Uterine smooth muscle cell (primary cell): ENCODE measurements at places on chromosomes 13 and 19. TPM values are rescaled to one million over a fixed set of nuclear protein-coding genes. Genes with fewer than 3 reads are reported as not detected.

CEBPA gene
- 0.11 and 0.25 TPM in 2 replicates for total RNA-seq

AMER2 gene
- total RNA-seq = under 0.01 TPM in 1 of 2 replicates, not detected in the other

KCNC3 gene
- total RNA-seq = not detected in 2 replicates

AP2S1 gene
- 124 and 142 TPM in 2 replicates for total RNA-seq

TRPM4 gene
- 10.2 and 17.1 TPM in 2 replicates for total RNA-seq

CD22 gene
- 0.25 and 0.55 TPM in 2 replicates for total RNA-seq

CARS2 gene
- total RNA-seq = 108 and 157 TPM in 2 replicates

PSG7 gene
- total RNA-seq = not detected in 2 replicates

OR7C1 gene
- total RNA-seq = not detected in 2 replicates
